ENCODE measurements at places on chromosomes 1 and 21. TPM values are rescaled to one million over a fixed set of nuclear protein-coding genes. Genes with fewer than 3 reads are reported as not detected.

Gene ZBTB40
- polyA plus RNA-seq, result 30.9 TPM

Gene CYP2J2
- polyA plus RNA-seq, result 0.91 TPM

Gene SAMD13
- polyA plus RNA-seq, result not detected

Gene PUM1
- 75.2 TPM for polyA plus RNA-seq

Gene ANGPTL7
- not detected for polyA plus RNA-seq

DNA sequence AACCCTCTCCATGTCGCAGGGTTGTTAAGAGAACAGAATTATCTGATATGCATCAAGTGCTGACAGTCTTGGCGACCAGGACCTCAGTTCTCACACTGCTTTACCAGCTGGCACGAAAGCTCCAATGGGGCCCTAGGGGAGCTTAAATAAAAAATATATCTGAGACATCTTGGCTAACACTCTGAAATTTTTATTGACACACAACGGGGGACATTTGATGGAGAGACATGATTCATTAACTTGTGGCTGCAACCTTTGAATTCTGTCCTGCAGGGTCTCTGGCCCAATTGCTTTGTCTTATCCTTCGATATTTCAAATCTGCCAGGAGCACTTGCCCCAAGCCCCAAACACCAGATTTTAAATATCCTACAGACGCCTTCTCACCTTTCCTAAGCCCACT, 567.0 kb downstream of the AJAP1 start:
- no peak for DNase-seq
- no peaks in the 10 kb centered on the region for H3K36me3 ChIP-seq
- no peaks in the 10 kb centered on the region for H3K27me3 ChIP-seq
- no peaks in the 10 kb centered on the region for H3K4me1 ChIP-seq
- no peak overlapping the region for H3K4me3 ChIP-seq
- no peak overlapping the region for H3K27ac ChIP-seq

- no peaks in the 10 kb centered on the region for H3K27me3 ChIP-seq
- H3K4me1 ChIP-seq, result no peaks in the 10 kb centered on the region
- no peaks in the 10 kb centered on the region for H3K36me3 ChIP-seq
These were observed 1902.3 kb downstream of the NCAM2 start for GRCh38 chr21:22900490-22900889.
